GM20000 (cell line): ENCODE measurements at places on chromosomes 6 and 20.

GRCh38 chr6:44253307-44254101, 3.8 kb downstream of the SLC35B2 start:
- DNase-seq: no peak

- DNase-seq: no peak
Measured at GRCh38 chr6:4908062-4908461, 95.8 kb downstream of the RPP40 start.

DNA sequence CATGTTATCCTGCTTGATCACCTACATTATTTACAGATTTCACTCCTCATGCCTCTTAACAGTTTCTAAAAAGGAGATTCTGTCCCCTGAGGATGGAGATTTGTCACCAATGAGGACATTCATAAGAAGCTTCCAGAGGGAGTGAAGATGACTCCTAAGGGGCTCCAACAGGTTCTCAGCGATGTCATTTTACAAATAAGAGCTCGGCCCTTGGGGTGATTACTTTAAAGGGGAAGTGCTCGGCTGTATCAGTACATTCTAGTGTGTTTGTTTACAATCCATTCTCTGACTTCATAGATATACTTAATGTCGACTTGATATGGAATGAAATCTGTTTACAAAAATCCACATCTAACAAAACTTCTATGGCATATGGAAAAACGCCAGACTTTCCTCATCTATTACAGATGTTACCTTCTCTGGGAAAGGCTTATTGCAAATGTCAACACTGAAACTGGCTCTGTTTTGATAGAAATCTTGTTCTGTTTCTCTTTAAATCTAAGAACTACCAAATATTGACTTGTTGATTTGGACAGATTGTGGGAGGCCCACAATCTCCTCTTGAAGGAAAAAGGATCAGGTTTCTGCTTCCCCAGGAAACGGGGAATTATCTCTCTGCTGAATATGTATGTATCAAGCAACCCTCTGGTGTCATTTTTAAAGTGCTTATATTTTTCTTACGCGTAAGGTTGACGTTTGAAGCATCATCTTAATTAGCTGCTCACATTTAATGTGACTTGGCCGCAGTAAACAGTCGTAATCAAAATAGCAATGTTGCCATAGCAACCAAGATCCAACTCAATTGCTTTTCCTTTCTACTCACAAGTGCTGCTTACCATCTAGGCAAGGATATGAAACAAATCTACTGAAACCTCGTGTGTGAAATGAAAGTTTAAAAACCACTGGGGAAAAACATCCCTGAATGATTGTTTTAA, 95.7 kb downstream of the SHLD1 start:
- no peak for DNase-seq

DNA sequence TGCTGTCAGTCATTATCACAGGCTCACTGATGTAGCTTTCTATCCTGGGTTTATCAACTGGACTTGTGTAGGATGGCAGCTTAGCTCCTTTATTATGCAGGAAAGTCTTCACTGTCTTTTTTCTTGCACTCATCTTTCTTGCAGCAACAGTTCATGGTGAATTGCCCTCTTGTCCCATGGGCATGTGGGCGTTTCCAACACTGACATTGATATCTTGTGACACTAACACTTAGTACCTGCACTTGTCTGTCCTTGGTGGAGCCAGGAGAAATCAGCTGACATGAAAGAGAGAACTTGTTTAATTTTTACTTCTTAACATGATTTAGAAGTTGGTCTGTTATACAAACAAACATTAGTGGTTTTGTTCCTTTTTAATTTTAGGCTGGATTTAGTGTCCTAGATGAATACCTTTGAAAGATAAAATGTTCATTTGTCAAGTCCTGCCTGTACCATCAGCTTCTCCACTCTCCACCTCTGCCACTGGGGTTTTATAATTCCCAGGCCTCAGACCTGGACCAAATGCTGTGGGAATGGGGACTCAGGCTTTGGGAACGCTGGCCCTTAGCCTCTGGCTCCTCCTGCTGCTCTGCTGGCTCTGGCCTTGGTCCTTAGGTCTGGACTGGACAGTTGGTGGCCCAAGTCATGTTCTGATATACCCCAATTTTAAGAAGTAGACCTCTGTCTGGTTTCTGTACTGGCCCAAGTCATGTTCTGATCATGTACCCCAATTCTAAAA, 161.0 kb upstream of the LAMP5 start:
- no peak for DNase-seq

DNA sequence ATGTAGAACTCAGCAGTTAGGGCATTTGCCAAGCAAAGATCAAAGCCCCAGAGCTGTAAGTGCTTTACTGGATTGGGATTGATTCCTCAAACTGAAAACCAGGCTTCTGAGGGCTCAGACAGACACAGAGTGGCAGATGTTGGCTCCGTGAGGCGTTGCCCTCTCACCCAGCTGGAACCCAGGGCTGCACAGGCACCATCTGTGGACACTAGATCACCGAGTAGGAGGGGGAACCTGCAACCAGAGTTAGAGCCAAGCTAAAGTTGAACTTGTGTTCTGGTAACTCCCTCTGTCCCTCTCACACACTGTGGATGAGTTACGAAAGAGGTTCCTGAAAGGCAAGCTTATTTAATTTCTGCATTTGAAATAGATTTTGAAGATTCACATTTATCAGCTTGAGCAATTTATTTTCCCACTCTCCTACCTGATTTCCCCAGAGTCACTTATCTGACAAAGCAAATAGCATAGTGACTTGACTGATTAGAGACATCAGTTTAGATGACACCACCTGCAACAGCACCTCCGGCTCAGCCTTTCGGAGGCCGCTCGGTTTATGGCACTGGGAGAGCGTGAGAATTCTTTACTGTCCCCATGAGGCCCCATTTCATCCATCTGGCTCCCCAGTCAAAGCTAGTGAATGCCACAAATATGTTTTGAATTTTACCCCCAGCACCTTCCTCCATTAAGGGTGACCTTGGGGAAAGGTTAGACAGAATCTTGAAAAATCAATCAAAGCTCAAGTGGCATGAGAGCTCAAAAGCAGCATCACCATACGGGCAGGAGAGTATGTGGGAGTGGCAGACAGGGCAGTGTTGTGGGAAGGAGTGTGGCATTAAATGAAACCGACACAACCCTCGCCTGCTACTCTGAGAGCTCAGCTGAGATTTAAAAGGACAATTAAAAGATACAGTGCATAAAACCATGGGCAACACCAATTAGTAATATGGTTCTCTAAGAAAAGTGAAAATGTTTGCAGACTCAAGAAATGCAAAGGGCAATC, 48.5 kb downstream of the RPF2 start:
- no peak for DNase-seq

DNA sequence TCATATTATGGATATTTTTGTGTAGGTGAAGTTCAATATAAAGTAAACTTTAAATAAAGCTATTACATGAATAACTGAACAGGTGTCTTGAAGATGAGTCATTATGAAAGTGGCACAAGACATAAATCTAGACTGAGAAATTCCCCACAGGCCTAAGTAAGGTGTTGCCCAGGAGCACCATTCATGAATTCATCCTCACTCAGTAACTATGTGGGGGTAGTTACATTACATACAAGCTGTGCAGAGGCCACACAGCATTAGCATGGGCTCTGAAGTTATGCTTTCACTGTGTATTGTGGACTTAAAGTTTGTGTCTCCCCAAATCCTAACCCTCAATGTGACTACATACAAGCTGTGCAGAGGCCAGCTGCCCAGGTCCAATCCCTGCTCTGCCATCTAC, 65.9 kb downstream of the BCAS1 start:
- DNase-seq: peak; percentile 21

DNA sequence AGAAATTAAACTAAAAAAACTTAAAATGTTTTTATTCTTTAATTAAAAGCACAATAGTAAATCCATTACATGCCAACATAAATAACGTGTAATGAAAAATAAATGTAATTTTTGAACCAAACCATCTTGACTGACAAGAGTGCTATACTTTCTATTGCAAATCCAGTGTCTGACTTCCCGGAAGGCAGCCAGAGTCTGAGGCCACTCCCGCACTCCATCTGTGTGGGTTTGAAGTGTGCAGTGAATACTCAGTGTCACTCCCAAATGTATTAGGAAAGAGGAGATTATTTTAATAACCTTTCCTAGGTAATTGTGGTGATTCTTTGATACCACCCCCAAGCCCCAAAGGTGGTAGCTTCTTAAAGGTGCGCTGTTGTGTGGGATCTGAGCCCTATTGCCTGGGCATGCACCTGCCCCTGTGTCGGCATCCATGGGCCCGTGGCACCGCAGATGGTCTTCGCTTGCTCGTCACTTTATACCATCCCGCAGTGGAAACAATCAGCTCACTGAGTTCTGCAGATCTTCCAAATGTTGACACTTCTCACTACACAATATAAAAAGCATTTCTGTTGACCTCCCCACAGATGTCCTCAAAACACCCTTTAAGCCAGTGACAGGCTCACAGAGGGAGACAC, 391.2 kb downstream of the THBS2 start:
- no peak for DNase-seq

DNA sequence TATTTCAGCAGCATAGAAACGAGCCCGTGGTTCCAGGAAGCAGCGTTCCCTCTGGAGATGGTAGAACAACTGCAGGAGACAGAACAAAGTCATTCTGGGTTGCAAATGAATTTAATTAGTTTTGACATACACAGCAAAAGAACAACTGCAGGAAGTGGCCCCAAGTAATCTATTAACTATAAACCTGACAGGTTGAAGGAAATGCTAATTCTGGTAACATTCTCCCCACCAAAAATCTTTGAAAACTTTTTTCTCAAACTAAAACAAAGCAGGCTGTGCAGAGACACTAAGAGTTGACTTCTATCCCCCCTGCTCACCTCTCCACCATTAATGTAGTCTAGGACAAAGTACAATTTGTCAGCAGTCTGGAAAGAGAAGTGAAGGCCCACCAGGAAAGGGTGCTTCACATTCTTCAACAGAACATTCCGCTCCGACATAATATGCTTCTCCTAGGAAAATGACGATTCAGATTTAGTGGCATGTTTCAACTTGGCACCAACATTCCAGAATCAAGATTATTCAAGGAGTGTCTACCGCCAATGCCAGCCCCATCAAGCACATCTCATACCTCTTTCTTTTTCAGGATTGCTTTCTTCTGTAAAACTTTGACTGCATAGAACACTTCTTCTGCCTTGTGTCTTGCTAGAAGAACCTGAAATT, 120.4 kb upstream of the SLC2A12 start:
- no peak for DNase-seq

GRCh38 chr6:163318071-163318786, 96.3 kb upstream of the QKI start:
- DNase-seq: no peak

GRCh38 chr6:160190973-160191372, 67.6 kb downstream of the SLC22A2 start:
- DNase-seq: no peak

- no peak for DNase-seq
Measured at GRCh38 chr20:12058216-12058615, 140.5 kb downstream of the BTBD3 start.

- DNase-seq: no peak
Measured at GRCh38 chr6:168874637-168875036, 379.0 kb downstream of the THBS2 start.

DNA sequence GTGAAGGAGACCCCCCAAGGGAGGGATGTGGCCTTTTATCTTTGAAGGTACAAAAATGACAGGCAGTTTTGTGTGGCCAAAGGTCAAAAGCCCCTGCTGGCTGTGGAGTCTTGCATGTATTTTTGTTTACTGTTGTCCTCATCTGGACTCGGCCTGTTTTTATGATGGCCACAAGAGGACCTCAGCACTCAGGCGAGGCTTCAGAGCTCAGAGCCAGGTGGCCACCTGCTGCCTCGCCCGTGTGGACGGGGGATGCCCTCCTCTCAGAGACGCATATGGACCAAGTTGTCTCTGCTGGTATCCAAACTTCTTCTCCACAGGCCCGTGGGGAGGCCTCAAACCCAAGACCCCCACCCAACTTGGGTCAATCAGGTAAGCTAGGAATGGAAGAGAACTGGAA, 118.2 kb downstream of the DACT2 start:
- no peak for DNase-seq

DNA sequence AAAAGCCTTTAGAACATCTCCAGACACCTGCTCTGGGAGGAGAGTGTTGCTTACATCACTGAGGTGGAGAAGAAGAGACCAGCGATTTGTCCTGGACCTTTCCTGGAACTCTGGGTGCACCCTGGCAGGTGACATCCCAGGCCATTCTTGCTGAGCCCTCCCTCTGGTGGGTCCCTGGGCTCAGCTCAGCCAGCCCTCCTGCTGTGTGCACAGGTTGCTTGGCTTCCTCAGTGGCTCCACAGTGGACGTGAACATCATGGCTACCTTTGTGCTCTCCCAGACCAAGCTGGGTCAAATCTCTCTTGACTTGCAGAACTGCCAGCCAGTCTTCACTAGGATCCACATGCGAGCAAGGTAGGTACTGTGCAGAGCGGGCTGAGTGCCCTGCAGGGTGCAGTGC, 19.9 kb upstream of the BPIFA2 start:
- DNase-seq: no peak

DNA sequence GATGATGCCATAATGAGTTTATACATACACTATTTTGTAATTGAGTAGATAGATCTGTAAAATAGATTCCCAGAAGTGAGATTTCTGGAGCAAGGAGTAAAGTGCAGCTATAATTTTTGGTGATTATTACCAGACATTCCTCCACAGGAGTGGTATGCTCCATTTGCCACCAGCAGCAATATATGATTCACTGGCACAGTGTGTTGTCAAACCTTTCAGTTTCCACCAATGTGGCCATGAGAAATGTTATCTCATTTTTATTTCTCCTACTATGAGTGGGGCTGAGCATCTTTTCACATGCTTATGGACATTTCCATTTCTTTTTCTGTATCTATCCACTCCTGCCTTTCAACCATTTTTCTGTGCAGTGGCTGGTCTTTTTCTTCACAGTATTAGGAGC, 70.5 kb downstream of the GPR63 start:
- DNase-seq: no peak

DNA sequence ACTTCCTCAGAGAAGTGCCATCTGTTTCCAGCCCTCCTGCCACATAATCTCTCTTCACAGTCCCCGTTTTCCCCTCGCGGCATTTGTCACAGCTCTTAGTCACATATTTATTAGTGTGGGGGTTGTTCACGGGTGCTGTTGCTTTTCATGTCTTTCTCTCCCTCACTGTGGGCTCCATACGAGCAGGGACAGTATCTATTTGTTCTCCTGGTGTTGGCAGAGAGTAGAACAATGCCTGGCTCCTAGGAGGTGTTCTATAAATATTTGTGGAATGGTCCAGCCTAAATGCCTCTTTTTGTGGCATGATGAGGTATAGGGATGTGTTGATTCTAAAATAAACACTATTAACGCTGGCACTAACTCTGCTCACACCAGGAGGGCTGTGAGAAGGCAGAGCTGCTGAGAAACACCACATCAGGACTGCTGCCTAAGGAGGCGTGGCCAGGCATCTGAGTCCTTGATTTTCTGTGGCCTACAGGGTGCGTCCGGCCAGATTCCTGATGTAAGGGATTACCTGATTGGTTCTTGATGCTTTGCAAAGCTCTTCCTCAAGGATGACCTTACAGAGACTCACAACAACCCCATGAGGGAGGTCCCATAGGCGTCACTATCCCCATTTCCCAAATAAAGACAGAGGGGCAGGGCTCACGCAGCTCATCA, 219.8 kb upstream of the ARID1B start:
- no peak for DNase-seq

GRCh38 chr20:17742731-17743130, 43.0 kb downstream of the BANF2 start:
- no peak for DNase-seq
